Activated CD4-positive, alpha-beta T cell treated with anti-CD3 and anti-CD28 coated beads for 1 hour (primary cell): ENCODE measurements at places on chromosomes 2 and 18.

GRCh38 chr2:69118609-69119008 is 105.6 kb downstream of the ANTXR1 start:
- no peak for DNase-seq

- DNase-seq: no peak
Measured at GRCh38 chr18:61669320-61669719, 223.5 kb downstream of the RNF152 start.

DNA sequence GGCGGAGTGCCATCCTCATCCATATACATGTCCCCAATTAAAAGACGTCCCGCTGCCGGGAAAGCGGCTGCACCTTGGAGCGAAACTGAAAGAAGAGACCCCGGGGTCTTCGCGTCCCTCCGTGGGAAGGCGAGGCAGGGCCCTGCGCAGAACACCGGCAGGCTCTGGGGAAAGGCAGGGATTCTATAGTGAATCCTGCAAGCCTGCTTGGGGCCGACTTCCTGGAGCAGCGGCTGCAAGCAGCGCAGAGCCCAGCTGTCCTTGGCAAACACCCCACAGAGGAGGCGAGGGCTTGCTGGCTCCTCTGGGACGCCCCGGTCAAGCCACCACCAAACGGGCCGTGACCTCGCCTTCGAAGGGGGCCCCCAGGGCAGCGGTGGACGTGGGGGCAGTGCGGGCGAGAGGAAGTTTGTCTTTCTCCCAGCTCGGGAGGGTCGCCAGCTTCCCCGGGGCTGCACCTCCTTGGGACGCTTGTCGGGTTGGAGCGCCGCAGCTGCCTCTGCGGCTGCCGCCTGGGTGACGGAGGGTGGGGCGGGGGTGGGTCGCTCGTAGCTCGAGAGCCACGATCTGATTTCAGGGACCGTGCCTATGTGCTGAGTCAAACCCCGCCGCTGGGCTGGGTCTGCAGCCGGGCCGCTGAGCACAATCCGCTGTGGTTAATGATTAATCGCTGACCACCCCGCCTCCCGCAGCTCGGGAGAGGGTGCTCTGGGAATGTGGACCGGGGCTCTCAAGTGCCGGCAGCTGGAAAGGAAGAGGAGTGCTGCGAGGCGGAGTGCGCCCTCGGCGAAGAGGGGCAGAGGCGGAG is 486 bp upstream of the GPR39 start:
- DNase-seq: no peak

GRCh38 chr2:71833855-71834560 is 313.7 kb downstream of the CYP26B1 start:
- DNase-seq: no peak
